ENCODE measurements at places on chromosomes 6 and 20. TPM values are rescaled to one million over a fixed set of nuclear protein-coding genes. Genes with fewer than 3 reads are reported as not detected.

The TMEM74B gene
- total RNA-seq = 3.8 TPM

The BPIFB4 gene
- not detected for total RNA-seq

The CLPSL1 gene
- not detected for total RNA-seq

The SERINC1 gene
- total RNA-seq = 85.6 TPM

The MYCT1 gene
- 0.05 TPM for total RNA-seq

The NTSR1 gene
- 0.05 TPM for total RNA-seq

The BFSP1 gene
- 3.8 TPM for total RNA-seq

The ZNF165 gene
- 0.94 TPM for total RNA-seq

The SEMG1 gene
- total RNA-seq = not detected

The HRH3 gene
- not detected for total RNA-seq

The TRIM15 gene
- 0.03 TPM for total RNA-seq

The RAET1L gene
- total RNA-seq = 0.34 TPM

The EIF6 gene
- total RNA-seq = 432 TPM

The HDGFL1 gene
- not detected for total RNA-seq

The CST3 gene
- total RNA-seq = 436 TPM

The ENPP1 gene
- 1.0 TPM for total RNA-seq

The TCP11 gene
- total RNA-seq = not detected

The PPP1R14C gene
- total RNA-seq = 3.5 TPM

The BPIFB1 gene
- 0.05 TPM for total RNA-seq

The KCNK16 gene
- total RNA-seq = not detected

The BCAS1 gene
- 0.37 TPM for total RNA-seq

The SRC gene
- 108 TPM for total RNA-seq

The SPATA25 gene
- total RNA-seq = 0.30 TPM

The MAP3K5 gene
- total RNA-seq = 2.1 TPM

The FRMD1 gene
- total RNA-seq = 0.05 TPM

The HUS1B gene
- 0.17 TPM for total RNA-seq
